Neural crest cell (in vitro differentiated cells): ENCODE measurements at places on chromosomes 3 and 15. TPM values are rescaled to one million over a fixed set of nuclear protein-coding genes. Genes with fewer than 3 reads are reported as not detected.

The IQCH gene
- total RNA-seq = 2.5 and 2.8 TPM in 2 replicates

The TMEM40 gene
- total RNA-seq = not detected in 2 replicates

The PLAAT1 gene
- total RNA-seq = 3.0 and 4.0 TPM in 2 replicates

The CHRM5 gene
- total RNA-seq = not detected in 2 replicates

The MGLL gene
- total RNA-seq = 11.3 and 13.3 TPM in 2 replicates

- DNase-seq = no peak
These were observed 439.4 kb downstream of the RAP2B start for GRCh38 chr3:153601374-153601853.

- DNase-seq = no peak
These were observed 12.6 kb downstream of the MTHFS start for GRCh38 chr15:79884204-79884596.

- no peak for DNase-seq
These were observed 90.0 kb downstream of the FAM43A start for GRCh38 chr3:194775731-194776130.

DNA sequence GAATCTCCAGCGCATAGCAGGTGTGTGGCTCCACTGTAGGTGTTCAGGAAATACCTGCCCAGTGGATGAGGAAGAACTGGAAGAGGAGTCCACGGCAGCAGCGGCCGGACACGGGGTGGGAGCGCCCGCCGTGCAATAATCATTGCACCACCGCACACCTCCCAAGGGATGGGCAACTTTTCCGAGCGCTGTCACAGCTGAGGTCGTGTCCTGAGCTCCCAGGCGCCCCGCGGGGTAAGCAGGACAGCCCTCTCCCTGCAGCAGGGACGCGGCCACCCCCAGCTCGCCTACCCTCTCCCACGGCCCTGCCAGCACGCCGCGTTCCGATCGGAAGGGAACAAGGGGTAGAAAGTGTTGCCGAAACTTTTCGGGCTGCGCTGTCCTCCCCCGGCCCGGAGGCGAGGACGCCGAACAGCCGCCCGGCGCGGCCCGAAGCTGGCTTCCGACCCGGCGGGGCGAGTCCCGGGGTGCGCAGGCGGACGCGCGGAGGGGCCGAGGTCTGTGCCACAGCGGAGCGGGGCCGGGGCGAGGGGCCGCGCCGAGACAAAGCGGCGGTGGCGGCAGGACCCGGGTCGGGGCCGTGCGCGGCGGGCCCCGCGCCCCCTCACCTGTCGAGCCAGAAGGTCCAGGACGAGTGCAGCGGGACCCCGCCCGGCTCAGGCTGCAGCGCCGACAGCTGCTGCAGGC is 475 bp downstream of the EIF4E3 start:
- peak; percentile 28 for DNase-seq

DNA sequence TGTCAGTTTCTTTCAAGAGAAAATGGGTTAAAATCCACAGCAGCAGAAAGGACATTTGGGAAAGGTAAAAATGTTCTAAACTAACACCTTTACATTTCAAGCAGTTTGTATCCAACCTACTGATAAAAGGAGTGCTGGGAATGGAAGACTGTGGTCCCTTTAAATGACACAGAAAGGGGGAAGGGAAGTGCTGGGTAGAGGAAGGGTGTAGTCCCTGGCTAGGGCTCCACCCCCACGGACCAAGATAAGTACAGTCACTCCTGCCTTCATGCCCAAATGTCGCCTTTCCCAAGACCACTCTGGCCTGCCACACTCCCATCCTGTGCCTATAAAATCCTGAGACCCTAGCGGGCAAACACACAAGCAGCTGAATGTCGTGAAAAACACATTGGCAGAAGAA is 350.9 kb upstream of the POU1F1 start:
- no peak for DNase-seq

- DNase-seq = peak; percentile 15
These were observed 73.3 kb downstream of the NSMCE3 start for GRCh38 chr15:29196290-29196689.

DNA sequence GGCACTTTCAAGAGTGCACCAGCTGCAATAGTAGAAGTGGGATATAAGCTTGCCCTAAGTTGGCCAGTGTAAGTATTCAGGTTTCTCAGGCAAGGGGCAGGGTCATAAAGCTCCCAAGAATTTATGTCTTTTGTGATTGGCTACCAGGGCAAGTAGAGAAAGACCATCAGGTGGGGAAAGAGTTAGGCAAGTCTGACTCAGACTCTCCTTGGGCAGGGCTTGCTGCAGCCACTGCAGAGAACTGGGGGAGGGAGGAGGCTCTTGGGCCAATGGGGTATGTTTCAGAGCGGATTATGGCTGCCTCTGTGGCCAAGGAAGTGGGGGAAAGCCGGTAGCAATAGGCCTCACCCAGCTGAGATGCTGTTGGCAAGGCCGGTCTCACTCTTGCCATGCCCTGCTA is 44.6 kb upstream of the SLC25A36 start:
- DNase-seq = no peak

DNA sequence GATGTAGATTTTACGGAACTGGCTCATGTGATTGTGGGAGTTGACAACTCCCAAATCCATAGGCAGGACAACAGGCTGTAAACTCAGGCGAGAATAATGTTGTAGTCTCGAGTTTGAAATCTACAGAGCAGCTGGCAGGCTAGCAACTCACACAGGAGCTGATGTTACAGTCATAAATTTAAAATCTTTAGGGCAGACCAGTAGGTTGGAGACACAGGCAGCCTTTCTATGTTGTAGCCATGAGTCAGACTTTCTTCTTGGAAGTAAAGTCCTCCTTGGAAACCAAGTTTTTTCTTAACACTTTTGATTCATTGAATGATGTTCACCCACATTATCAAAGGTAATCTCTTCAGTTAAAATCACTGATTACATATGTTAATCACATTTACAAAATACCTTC is 89.1 kb upstream of the ALCAM start:
- DNase-seq = no peak

DNA sequence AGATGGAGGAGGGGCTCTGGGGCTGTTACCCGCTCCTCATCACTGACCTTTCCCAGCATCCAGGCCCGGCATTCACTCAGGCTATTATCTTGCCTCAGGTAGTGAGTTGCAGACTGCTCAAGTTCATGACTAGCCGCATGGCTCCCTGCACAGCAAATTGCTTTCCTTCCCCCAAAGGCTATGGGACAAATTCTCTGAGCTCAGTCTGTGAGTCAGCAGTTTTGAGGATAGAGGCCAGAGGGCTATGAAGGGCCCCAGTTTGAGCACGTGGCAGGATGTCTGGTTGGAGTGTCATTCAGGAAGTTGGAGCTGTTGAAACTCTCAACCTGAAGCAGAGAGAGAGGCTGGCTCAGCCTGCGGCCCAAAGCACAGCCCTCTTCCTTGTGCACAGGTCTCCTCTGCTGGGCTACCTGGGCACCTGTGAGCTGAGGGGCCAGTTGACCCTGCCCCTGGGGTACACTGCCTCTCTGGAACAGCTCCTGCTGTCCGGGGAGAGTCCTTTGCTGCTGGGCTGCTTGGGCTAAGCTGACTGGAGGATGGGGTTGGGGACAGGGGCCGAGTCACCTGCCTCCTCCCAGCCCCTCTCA is 7.9 kb downstream of the FAH start:
- no peak for DNase-seq

DNA sequence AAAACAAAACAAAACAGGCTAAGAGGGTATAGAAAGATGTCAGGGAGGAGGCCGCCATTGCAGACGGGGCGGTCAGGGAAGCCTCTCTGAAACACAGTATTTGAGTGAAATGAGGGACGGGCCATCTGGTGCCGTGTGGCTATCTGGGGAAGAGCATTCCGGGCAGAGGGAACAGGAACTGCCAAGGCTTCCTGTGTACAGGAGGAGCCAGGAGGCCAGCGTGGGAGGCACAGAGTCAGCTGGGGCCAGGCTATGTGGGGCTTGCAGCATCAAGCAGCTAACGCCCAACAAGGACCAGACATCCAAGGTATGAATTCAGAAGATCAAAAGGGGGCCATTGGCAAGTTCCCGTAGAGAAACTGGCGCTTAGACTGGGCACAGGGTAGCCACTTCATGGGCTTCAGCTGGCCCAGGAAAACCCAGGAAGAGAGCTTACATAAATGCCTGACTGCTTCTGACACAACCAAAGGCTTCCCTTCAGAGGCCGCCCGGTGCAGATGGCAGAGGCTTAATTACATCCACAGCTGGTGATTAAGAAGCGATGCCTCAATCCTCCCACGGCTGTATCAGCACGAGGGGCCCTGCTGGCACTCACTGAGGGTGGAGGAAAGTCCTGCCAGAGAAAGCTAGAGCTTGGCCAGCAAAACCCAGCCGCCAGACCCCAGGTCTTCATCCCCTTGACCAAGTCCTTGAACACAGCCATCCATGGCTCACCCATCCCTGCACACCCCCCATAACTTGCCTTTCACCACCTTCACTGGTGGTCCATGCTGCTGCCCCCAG is 144.9 kb downstream of the MEGF11 start:
- DNase-seq = no peak

DNA sequence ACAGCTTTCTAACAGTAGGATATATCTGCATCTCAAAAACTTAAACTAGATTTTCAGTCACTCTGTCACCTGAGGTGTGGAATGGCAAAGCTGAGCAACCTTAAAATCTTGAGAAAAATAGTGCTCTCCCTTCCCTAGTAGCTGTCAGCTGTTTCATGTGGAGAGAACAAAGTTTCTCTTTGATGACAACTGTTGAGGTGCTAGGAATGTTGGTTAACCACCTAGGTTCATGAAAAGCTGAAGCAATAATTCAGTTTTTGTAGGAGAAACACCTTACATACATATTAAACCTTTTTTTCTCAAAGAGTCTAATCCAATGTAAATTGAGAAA is 40.8 kb downstream of the TCF12 start:
- no peak for DNase-seq

- DNase-seq = no peak
These were observed 1.7 kb upstream of the SETD5 start for GRCh38 chr3:9395570-9396300.

GRCh38 chr3:168156479-168156878 is 60.8 kb upstream of the GOLIM4 start:
- DNase-seq = no peak

- peak; percentile 57 for DNase-seq
These were observed 51.0 kb upstream of the SPSB4 start for GRCh38 chr3:141000027-141000663.

- DNase-seq = no peak
These were observed 7.3 kb downstream of the SST start for GRCh38 chr3:187662848-187663409.

DNA sequence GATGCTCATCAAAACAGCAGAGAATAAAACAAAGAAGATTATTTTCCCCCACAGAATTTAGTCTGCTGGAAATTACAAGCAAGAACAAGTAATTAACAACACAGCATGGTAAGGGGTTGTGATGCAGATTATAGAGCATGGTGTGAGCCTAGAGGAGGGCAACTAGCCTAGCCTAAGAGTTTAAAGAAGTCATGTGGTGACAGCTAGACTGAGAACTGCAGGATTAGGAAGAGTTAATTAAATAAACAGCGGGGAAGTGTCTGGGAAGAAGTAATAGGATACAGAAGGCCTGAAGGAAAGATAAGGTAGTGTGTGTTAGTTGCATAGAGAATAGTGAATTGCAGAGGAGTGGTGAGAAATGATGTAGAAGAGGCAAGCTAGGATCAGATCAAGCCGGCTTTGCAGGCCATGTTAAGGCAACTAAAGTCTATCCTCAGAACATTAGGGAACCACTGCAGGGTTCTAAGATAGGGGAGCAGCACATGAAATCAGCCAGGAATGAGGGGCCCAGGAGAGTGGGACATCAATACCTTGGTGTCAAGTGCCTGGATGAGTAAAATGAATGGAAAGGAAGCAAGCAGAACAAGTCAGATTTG is 11.9 kb upstream of the PKM start:
- DNase-seq = no peak
